ENCODE measurements at places on chromosomes 6 and 20.

- no peak for DNase-seq
These were observed 563.0 kb upstream of the AGPAT4 start for GRCh38 chr6:161836643-161837448.

DNA sequence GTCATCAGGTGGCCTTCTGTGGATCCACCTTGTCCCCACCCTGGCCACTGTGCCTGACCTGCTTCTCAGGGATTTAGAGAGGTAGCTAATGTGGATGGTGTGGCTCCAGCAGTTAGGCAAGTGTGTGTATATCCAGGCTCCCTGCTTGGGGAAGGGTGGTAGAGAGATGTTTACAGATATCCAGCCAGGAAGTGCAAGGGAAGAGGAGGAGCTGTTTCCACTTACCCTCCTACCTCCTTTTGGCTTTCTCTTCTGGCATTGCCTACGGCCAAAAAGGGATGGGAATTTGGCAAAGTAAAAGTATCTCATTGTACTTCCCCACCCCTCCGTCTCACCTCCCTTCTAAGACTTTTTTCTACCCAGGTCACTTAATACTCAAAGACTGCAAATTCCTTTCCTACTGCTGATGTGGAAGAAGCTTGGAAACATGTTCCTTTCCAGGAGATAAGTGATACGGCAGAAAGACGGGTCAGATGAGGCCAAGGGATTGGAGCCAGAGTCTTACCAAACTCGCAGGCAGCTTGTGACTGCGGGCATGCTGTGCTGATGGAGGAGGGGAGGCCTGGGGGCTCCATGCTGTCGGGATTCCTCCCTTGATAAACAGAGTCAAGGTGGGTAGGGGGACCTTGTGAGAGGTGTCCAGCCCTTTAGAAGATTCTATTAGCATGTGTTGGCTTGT, 253.4 kb downstream of the PRL start:
- DNase-seq, result no peak

GRCh38 chr6:121884620-121885019, 449.2 kb downstream of the GJA1 start:
- DNase-seq, result no peak

DNA sequence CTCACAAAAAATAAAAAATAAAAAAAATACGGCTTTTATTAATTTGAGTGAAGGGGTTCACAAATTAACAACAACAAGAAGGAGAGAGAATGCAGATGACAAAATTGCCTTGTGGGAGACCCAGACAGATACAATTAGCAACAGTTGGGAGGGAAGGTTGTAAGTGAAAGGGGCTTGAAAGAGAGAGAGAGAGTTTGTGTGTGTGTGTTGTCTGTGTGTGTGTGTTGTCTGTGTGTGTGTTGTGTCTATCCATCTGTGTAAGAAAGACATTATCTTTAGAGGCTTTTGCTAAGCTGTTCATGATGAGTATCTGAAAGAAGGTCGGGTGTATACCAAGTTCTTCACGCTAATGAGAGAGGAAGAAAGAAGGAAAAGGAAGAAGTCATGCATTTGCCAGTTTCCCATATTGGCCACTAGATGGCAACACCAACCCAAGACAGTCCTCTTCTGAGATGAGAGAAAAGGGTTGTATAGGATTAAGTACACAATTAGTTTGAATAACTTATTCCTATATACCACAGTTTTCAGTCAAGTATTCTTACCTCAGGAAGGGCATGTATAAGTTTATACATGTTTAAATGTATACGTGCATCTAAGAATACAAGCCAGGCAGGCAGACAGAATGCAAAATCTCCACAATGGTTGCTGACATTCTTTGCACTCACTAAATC, 63.7 kb upstream of the CD2AP start:
- DNase-seq, result peak; percentile 12

- DNase-seq, result no peak
These were observed 97.8 kb downstream of the OTOR start for GRCh38 chr20:16846006-16846405.

DNA sequence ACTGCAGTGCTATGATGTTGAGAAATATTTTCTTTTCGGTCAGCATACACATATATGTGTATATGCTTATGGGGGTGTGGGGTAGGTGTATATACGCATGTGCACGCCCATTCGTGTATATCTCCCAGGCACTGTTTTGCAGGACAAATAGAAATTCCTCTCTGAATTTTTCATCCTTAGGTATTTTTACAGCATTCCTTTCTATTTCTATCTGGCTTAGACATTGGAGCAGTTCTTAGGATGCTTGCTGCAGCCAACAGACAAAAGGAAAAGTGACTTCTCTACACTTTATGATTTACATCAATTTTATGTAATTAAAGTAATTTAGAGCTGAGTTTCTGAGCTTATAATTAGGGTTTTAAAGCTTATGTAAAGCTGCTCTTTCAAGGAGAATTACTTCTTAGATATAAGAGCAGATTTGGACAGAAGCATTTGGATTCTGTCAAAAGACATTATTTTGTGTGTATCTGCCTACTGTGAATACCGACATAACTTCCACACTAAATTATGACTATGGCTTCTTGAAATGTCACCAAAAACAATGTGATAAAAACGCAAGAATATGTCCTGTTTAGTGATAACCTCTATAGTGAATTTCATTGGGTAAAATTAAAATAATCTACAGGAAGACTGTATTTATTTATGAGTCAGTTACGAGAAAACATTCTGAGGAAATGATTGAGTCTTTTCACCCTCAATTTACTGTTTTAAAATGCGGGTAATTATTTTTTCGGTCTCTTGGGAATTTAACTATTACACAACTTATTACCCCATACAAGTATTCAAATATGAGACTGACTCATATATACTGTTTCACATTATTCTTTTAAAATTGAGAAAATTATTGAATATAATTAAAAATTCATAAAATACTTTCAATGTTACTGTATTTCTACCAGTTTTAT, 21.3 kb upstream of the CEP43 start:
- no peak for DNase-seq

DNA sequence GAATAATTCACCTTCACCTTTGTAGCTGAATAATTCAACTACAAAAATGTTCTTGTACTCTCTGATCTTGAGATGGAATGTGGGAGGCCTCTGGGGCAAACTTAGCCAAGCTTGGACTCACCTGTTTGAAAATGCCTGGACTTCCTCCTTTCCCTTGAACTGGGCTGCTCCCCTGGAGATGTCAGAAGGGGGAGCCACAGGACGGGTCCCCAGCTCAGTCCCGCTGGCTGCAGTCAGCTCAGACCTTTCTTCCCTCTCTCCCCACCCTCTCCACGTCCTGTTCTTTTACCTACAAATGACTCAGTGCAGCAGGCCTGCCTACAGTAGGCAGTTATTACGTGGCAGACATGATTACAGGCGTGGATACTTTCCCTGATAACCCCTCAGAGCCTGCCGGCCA, 131.5 kb upstream of the RALGAPA2 start:
- no peak for DNase-seq

GRCh38 chr6:168428052-168428826, 12.7 kb upstream of the SMOC2 start:
- no peak for DNase-seq

- no peak for DNase-seq
These were observed 204.0 kb downstream of the TPBG start for GRCh38 chr6:82567621-82568020.

DNA sequence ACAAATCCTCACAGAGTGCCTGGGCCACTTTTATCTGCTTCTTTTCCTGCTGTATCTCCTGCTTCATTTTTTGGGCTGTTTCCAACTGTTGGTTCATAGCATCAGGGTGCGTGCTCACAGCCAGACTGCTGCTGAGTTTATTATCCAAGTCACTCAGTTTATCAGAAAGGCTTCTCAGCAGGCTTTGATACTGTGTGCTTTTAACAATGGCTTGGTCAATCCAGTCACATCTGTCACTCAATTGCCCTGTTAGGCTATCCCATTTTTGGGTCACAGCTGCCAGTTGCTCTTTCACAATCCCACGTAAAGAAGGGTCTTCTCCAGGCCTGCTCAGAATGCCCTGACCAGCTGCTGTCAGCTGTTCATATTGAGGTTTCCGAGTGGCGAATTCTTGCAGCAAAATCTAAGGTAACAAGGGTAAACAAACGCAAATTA, 87.2 kb downstream of the DST start:
- DNase-seq, result no peak

DNA sequence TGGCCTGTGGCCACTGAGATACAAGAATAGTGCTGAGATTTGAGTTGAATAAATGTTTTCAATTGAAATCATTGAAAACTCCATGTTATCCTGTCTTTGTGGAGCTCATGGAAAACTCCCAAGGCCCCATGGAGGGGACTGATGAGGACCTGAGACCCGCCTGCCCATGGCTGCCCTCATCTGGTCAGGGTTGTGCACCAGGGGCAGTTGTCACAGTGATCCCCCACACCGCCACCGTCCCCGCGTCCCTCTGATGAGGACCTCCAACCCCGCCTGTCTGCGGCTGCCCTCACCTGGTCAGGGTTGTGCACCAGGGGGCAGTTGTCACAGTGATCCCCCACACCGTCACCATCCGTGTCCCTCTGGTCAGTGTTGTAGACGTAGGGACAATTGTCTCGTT, 27.8 kb downstream of the THBS2 start:
- no peak for DNase-seq

DNA sequence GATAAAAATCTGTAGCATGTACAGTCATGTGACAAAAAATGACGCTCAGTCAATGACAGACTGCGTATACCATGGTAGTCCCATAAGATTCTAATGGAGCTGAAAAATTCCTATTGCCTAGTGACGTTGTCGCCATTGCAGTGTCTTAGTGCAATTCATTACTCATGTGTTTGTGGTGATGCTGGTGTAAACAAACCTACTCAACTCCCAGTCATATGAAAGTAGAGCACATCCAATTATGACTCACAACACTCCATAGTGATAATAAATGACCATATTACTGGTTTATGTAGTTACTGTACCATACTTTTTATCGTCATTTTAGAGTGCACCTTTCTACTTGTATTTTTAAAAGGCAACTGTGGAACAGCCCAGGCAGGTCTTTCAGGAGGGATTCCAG, 45.0 kb downstream of the TFAP2A start:
- no peak for DNase-seq

- DNase-seq, result no peak
These were observed 380.3 kb downstream of the ARHGAP18 start for GRCh38 chr6:129329678-129330077.

DNA sequence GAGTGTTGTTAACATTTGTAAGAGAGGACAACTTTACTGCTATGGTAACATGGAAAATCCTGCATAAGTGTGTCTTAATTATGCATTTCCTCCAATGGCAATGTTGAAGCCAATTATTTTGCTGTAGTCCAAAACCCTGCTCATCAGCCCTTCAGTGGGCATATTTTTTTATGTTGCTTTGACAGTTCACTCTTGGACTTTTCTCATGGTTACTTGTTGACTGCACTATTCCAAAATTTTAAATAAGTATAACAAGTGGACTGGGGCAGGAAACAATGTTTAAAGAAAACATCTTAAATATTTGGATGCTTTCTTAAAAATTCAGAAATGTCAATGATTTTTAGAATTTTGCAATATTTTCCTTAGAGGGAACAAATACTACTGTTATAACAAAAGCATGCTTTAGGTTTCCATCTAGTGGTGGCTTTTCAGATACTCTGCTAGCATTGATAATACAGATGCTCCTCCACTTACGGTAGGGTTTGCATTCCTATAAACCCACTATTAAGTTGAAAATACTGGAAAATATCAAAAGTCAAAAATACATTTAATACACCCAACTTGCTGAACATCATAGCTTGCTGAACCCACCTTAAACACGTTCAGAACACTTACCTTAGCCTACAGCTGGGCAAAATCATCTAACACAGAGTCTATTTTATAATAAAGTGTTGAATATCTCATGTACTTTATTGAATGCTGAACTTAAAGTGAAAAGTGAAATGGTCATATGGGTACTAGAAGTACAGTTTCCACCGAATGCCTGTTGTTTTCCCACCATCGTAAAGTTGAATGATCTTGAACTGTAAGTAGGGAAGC, 86.4 kb downstream of the ADGRG6 start:
- no peak for DNase-seq

DNA sequence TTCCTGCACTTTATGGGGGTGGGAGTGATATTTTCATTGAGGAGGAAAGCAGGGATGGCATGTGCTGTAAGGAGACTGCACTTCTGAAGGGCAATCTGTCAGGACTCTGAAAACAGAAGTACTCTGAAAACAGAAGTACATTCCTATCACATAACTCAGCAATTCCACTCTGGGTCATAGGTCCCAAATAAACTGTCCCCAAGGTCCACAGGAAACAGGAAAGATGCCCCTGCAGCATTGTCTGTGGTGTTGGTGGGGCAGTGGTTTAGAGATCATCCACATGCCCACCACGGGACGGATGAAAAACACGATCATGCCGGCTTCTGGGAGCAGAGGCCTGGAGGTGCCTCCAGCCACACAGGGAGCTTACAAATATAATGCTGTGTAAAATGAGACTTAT, 150.3 kb downstream of the OTOR start:
- DNase-seq, result no peak

DNA sequence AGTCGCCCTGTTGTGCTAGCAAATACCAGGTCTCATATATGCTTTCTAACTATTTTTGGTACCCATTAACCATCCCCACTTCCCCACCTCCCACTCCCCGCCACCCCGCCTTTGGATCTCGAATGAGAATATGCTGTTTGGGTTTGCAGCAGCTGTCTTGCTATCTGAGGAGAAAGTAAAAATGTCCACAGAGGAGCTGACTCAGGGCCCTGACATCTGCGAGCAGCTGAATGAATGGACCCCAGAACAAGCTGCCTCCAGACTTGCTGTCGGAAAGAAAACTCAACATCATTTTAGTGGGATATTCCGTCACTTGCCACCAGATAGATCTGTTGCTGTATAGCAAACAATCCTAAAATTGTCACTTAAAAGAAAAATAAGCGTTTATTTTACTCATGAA, 103.7 kb downstream of the LINC00237 start:
- no peak for DNase-seq

DNA sequence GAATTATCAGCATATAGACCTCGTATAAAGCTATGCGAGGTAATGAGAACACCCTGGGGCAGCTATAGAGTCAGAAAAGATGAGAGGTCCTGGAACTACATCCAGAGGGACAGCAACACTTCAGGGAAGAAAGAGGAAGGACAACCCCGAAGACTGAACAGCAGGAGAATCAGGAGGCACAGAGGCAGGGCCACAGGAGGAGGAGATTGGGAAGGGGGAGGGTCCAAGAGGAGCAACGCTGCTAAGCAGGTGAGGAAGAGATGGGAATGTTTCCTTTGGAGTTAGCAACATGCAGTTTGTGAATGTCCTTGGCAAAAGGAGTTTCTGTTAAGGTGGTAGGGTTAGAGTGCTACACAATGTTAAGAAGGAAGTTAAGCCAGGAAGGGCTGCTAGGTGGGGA, 79.5 kb upstream of the OLIG3 start:
- DNase-seq, result no peak

GRCh38 chr6:56359201-56359899, 112.0 kb upstream of the COL21A1 start:
- DNase-seq, result peak; percentile 8

DNA sequence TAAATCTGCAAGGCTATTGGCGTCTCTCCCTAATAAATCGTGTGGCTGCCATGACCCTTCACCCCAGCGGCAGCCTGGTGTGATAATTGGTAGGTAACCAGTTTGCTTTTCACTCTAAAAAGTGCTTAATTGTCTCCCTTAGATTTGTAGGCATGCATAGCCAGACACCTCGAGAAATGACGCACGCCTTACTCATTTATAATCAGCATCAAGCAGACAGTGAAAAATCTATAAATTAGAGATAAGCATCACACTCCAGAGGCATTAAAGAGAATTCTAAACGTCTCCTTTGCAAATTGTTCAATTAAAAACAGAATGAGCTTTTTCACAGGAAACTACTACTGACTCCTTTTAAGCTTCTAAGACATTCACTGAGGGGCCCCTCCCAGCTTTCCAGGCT, 110.2 kb upstream of the RPS6KA2 start:
- DNase-seq, result no peak
